ENCODE measurements at places on chromosomes 2 and 18.

- DNase-seq, result no peak
Measured at GRCh38 chr2:7508296-7508943, 591.2 kb downstream of the RNF144A start.

GRCh38 chr2:67663776-67664175 is 266.6 kb downstream of the ETAA1 start:
- no peak for DNase-seq

DNA sequence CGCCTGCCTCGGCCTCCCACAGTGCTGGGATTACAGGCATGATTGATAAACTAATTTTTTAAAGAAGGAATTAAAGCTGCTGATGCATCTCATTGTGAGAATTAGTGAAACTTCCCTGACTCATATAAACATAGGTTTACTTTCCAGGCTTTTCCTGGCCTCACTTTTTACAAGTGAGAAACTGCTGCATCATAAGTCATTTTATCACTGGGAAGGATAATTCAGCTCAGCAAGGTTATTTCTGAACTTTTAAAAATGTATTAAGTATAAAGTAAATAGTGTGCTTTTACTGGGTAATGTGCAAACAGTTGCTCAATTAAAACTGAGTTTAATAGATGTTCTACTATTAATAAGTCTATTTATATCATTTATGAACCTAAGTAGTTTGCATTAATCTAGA is 1130.3 kb upstream of the CDH2 start:
- no peak for DNase-seq

GRCh38 chr18:8084160-8084559 is 517.0 kb downstream of the PTPRM start:
- peak; percentile 46 for DNase-seq

DNA sequence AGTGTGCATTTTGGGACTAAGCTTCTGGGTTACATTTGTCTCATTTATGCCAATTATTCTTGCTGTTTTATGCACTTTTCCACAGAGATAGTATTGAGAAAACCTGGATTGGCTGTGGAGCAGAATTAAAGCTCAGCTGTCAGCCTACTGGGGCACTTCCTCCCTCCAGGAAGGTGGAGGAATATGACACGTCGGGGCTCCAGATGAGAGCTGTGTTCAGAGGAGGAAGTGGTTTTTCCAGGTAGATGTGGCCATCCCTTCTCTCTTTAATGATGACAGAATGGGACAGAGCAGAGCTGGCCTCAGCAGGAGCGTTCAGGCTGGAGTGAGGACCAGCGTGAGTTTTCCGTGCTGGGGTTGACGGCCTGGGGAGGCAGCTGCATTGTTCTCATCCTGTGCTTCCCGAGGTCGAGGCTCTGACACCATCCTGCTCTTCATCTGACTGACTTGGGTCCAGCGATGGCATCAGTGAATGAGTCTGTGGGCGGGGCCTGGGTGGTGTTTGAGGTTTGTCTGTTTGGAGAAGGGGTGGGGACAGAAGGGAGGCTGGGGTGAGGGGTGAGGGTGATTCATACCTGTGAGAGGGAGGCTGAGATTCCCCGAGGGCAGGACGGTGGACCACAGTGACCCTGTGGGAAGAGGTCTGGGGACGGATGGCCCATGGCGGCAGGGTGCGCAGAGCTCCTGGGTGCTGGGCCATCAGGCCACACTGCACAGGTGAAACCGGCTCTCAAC is 207.0 kb downstream of the LDLRAD4 start:
- DNase-seq, result no peak

- DNase-seq, result no peak
Measured at GRCh38 chr2:223787358-223787757, 50.0 kb downstream of the AP1S3 start.

GRCh38 chr2:85790499-85791188 is 36.9 kb downstream of the ATOH8 start:
- no peak for DNase-seq

DNA sequence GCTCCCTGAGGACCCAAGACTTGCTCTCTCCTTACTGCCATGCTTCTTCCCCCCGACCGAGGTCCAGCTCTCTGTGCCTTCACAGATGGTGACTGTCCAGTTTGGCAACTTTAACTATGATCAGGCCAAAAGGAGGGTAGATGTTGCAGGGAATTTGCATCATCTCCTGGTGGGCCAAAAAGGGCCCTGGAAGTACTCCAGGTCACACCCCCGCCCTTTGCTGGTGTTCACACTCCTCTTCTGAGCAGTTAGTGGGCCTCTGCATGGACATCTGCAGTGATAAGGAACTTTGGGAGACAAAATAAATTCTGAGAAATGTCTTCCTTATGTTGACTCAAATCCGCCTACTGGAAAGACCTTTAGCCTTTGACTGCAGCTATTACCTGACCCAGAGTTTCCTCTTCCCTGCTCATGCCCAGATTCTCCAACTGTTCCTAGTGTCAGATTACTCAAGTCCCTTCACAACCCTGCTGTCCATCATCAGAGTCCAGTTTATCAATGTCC is 234.4 kb downstream of the LOXHD1 start:
- DNase-seq, result no peak

GRCh38 chr18:10032331-10033015 is 118.7 kb downstream of the VAPA start:
- DNase-seq, result no peak

- peak; percentile 24 for DNase-seq
Measured at GRCh38 chr2:120693121-120693520, 42.5 kb upstream of the GLI2 start.

GRCh38 chr2:46010925-46011490 is 286.2 kb upstream of the EPAS1 start:
- DNase-seq, result peak; percentile 37

DNA sequence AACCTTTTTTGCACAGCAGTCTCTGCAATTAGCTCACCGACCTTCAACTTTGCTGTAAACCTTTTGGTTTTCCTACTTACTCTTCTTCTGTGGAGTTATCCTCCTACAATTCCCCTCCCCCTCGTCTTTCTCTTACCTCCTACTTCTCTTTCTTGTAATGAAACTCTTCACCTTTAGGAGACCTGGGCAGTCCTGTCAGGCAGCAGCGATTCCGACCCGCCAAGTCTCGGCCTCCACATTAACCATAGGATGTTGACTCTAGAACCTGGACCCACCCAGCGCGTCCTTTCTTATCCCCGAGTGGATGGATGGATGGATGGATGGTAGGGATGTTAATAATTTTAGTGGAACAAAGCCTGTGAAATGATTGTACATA is 8.3 kb downstream of the TBR1 start:
- DNase-seq, result no peak

DNA sequence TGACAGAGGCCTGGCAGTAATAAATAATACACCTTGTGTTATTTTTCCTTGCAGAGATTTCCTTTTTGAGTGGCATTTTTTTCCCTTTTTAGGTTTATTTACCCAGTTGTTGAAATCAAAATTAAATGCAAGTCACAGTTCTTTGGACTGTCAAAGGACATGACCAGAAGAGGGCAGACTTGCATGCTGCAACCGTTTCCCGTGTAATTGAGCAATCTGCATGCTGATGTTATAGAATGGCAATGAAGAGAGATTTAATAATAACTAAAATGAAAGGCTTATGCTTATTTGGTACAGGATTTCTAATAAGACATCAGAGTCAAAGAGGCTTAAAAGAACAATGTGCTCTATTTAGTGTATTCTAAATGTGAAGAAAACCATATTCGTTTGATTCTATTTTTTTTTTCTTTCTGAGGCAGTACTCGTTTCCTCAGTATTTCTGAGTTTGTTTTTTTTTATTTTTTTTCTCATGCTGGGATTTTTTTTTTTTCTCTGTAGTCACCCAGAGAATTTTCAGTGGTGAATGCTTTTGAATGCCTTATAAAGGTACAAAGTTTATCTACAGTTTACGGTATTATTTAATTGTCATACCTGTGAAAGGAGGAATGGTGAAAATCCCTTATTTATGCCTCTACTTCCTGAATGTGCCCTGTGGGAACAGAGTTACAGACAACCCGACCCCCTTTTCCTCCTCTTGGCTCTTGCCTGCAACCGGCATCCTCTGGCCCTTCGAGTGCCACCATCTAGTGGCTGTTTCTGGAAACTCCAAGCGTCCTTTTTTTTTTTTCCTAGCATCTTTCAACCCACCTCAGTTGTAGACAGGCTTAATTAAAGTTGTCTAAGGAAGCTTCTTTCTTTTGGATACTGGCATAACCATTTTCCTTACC is 368.5 kb downstream of the LRRTM1 start:
- peak; percentile 23 for DNase-seq

- DNase-seq, result no peak
Measured at GRCh38 chr2:53208815-53209214, 558.8 kb upstream of the CHAC2 start.

GRCh38 chr2:96727431-96727830 is 12.4 kb downstream of the LMAN2L start:
- no peak for DNase-seq

DNA sequence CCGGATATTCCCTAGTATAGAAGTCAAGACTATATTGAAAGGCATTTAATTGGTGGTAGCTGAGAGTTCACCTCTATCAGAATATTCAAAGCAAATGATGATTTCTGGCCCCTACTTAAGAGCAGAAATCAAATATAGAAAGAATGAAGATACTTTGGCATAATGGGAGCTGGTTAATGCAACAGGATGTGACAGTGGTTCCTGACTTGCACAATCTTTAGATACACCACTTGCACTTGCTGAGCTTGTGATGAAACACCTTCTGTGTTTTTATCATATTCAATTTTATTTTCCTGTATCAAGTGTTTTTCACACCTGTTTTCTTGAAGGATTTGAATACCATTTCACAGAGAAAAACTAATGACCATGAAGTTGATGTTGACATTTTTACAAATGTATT is 124.1 kb upstream of the CDH19 start:
- DNase-seq, result peak; percentile 29

DNA sequence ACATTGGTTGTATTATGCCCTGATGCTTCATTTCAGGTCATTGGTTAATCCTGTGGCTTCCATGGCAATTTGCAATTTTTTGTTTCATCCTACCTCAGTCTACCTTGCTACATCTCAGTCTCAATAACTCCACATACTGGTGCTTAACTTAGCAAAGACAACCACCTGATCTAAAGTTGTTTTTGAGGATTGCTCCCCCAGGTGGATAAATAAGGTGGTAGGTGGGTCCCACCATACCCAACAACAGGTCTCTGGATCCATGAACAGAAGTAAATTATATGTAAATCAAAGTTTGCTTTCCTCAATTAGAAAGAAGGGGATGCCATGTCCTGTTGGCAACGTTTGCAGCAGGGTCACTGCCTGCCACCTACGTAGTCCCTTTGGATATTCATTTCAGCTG is 7.0 kb downstream of the XIRP2 start:
- no peak for DNase-seq

DNA sequence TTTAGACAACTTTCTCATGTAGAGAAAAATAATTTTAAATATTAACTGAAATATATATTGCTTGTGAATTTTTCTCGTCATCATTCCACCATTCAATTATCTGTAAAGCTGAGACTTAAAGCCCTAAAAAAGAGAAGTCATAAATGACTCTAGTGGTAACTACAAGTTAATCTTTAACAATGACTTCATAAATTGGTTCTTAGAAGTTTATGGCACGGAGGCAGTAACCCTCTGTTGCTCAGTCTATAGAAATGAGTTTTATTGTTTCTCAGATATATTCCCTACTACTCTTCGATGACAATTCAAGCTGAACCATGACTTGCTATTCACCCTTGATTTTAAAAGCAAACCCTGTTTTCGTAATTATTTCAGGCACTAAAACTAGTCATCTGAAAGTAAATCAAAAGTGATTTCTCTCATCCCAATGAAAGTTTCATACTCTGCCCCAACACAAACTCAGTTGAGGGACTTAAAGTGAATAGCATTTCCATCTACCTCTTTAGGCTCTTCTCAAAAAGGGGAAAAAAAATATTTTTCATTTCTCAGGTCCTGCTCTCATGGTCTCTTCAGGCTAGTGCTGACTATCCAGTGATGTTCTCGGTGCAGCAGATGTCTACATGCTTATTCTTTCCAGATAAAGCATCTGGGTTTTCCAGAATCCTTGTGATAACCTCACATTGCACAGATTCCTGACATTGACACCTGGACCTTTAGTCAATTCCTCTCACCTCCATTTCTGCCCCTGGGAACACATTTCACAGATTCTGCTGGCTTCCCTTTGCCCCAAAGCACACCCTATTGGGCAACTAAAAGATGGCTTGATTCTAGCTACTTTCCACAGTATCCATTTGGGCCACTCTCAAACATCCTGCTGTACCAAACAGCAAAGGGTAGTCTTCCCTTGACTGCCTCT is 207.8 kb upstream of the LRATD1 start:
- no peak for DNase-seq

DNA sequence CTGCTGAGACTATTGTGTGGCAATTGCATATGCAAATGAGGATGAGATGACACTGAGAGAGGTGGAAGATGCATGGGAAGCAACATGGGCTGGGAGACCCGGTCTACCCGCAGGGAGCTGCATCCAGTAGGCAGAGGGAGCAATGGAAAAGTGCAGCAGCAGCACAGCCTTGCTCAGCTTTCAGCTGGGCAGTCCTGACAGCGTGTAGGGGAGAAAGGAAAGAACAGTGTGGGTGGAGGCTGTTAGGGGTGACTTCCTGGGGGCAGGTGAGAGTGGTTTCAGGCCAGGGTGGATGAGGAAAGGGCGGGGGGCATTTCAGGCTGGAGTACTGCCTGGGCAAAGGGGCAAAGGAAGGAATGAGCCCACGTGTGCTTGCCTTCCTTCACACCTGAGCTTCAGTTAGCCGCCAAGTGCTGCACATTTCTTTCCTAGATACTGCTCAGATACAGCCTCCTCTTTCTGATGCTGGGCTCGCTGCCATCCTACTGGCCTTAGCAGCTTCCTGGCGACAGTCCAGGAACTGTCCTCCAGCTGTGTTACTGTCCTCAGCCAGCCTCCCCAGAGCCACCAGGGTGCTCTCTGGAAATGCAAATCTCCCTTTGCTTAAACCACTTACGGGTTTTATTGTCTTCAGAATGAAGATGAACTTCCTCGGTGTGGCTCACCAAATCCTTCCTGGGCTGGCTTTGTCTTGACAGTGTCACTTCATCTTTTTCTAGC is 276.3 kb downstream of the TSN start:
- DNase-seq, result no peak

GRCh38 chr2:219126555-219126954 is 34.1 kb downstream of the NHEJ1 start:
- DNase-seq, result no peak

GRCh38 chr2:222756362-222756831 is 84.9 kb downstream of the MOGAT1 start:
- DNase-seq, result peak; percentile 80

- peak; percentile 47 for DNase-seq
Measured at GRCh38 chr18:14914121-14914520, 166.1 kb downstream of the ANKRD30B start.

- no peak for DNase-seq
Measured at GRCh38 chr2:75547345-75548035, 13.2 kb downstream of the EVA1A start.

DNA sequence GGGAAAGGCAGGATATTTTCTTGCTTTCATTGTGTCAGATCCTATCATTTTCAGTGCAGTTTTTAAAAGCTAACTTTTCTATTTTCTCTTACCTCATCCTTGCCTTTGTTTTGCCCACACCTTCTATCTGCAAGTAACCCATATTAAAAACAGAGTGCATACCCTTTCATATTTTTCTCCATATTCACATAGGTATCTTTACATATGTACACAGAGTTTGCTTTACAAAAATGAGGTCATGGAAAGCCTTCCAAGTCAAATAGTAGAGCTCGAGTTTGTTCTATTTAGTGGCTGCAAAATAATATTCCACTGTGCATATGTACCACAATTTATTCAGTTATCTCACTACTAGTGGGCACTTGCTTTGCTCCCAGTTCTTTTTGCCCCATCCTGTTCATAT is 3.9 kb upstream of the DHRS9 start:
- DNase-seq, result no peak

- no peak for DNase-seq
Measured at GRCh38 chr2:86790676-86791572, at the start of gene CD8A. CD8A (minus strand) TSS chr2:86790913; CDS start chr2:86790825, 88 bp downstream.

Measured in mammary epithelial cell (primary cell).